ENCODE measurements at places on chromosomes 6 and 20.
A peak's percentile ranks its signal among the peaks of the same experiment; 100 is the strongest.

GRCh38 chr6:66265737-66266136 is 558.7 kb upstream of the EYS start:
- H3K27ac ChIP-seq: no peak overlapping the region
- H3K27me3 ChIP-seq: no peaks in the 10 kb centered on the region
- no peaks in the 10 kb centered on the region for H3K36me3 ChIP-seq
- no peak overlapping the region for H3K4me3 ChIP-seq
- no peaks in the 10 kb centered on the region for H3K4me1 ChIP-seq

DNA sequence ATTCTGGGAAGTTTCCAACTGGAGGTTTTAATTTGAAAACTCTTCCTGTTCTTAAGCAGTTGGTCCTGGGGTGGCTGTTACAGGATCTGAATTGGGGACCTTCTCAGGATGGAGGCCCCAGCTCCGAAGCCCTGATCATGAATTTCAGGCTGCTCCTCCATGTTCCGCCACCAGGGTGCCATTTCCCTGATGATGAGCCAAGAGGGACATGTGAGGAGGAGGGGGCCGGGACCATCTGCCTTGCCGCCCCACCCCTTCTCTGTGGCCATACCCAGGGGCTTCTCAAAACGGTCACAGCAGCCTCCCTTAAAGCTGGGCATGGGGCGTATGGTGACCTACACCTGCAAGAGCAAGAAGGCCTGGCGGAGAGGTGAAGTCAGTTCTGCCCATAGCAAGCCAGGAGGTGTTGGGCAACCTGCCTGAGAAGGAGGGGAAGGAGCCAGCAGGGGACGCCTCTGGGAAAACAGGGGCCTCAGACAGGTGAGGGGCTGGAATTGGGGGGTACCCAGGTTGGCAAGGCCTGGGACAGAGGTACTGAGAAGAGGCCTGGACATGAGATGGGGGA is 3.6 kb upstream of the BAK1 start:
- DNase-seq: no peak
- no peaks in the 10 kb centered on the region for H3K36me3 ChIP-seq
- H3K27ac ChIP-seq: no peak overlapping the region
- peaks cover 5% of the 10 kb centered on the region for H3K4me1 ChIP-seq
- H3K27me3 ChIP-seq: no peaks in the 10 kb centered on the region
- H3K4me3 ChIP-seq: no peak overlapping the region

GRCh38 chr6:25165177-25165576 is 114.0 kb upstream of the CARMIL1 start:
- no peaks in the 10 kb centered on the region for H3K4me1 ChIP-seq
- no peak for DNase-seq
- no peak overlapping the region for H3K4me3 ChIP-seq
- no peaks in the 10 kb centered on the region for H3K36me3 ChIP-seq
- H3K27me3 ChIP-seq: no peaks in the 10 kb centered on the region
- no peak overlapping the region for H3K27ac ChIP-seq

GRCh38 chr6:13068586-13069210 is 259.6 kb downstream of the TBC1D7 start:
- no peak overlapping the region for H3K4me3 ChIP-seq
- peak overlapping the region; percentile 50 for H3K27ac ChIP-seq
- peaks cover 4% of the 10 kb centered on the region for H3K4me1 ChIP-seq

DNA sequence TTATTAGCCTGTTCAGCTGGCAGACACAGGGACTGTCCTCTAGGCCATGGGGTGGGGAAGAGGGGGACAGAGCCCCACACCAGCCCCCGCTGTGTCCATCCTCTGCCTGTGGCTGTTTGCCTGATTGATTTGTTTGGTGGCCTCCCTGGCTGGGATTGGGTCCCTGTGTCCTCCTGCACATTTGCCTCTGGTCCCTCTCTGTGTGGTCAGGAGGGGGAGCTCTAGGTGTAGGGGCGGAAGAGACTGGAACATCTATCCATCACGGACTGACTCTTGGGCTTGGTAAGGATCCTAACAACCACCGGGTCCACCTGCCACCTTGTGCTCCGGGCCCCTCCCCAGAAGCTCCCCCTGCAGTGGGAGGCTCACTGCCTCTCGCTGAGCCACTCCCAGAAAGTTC is 38.4 kb upstream of the CCDC167 start:
- H3K4me3 ChIP-seq: no peak overlapping the region
- H3K27ac ChIP-seq: no peak overlapping the region
- H3K27me3 ChIP-seq: peaks cover 9% of the 10 kb centered on the region
- H3K4me1 ChIP-seq: peaks cover 7% of the 10 kb centered on the region
- H3K36me3 ChIP-seq: no peaks in the 10 kb centered on the region
- no peak for DNase-seq

Data from psoas muscle (tissue), 8 donors.